ENCODE measurements at places on chromosomes 4 and X.

GRCh38 chr4:2843941-2844584 lies 419 bp downstream of the ADD1 start:
- DNase-seq, result peak; percentile 56

GRCh38 chr4:8675383-8675782 lies 82.8 kb downstream of the CPZ start:
- peak; percentile 89 for DNase-seq

GRCh38 chr4:94232519-94232918 lies 24.9 kb downstream of the SMARCAD1 start:
- DNase-seq, result no peak

DNA sequence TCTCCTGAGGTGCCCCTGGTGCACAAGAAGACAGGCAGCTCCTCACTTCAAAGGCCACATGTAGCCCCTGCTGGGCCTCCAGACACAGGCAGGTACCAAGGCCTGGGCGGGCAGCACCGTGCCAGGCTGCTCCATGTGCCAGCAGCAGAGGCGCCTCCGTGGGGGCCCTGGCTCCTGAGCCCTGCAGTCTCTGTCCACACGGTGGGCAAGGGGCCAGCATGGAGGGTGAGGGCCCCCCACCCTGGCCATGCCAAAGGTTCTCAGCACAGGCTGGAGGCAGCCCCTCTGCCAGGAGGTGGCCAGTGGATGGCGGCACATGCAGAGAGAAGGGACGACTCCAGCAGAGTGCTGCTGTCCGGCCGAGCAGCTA lies 72.6 kb downstream of the FAM53A start:
- no peak for DNase-seq

- DNase-seq, result no peak
These were observed 24.9 kb downstream of the PALLD start for GRCh38 chr4:168521721-168522120.

DNA sequence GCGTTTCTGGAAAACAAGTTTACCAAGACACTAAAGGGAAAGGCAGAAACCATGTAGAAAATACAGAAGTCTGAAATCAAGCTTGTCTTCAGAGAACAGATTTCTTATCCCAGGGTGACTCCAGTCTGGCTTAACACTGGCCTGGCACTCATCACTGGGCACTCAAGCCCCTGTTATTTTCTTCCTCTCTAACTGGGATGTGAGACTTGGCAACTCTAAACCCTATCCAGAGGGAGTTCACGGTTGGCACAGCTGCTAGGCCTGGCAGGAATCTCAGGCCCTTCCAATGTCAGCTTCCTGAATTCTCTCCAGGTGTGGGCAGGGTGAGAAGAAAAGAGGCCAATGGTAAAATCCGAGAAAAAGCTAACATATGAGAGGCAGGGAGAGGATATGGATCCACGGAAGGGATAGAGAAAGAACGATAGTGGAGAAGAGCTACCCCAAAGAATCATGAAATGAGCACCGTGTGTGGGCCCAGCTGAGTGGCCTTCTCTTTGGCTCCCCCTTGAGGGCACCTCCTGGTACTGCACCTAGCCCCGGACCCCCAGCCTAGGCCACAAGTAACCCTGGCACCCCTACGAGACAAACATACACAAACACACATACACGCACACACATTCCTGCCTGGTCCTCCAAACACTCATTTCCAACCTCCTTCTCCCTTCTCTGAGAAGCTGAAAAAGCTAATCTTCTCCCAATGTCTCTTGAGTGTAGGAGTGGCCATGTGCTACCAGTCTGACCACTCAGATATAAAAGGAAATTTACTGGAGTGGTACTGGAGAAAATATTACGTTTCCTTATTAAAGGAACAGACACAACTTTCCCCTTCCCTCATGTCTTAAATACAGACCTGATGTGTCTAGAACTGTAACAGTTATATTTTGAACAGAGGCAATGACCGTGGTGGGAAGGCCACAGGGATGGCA lies 16.6 kb upstream of the PTCHD1 start:
- DNase-seq, result peak; percentile 57

DNA sequence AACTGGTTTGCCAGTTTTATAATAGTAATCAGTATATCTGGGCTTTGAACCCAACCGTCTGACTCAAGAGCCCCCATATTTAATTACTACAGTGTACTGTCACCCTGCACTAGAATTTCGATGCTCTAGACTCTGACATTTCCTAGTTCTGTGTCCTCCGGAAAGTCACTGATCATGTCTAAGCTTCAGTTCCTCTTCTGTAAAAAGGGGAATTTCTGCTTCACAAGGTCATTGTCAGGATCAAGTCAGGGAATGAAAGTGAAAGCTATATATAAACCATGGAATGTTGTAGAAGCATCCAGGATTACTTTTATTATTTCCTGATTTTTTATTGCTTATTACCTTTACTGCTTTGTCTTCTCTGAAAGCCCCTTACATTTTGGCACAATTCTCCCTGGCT lies 4.0 kb upstream of the KCNIP4 start:
- no peak for DNase-seq

GRCh38 chrX:20654596-20655106 lies 387.9 kb upstream of the RPS6KA3 start:
- no peak for DNase-seq

- DNase-seq, result no peak
These were observed 205.0 kb upstream of the TET2 start for GRCh38 chr4:104941661-104942062.

DNA sequence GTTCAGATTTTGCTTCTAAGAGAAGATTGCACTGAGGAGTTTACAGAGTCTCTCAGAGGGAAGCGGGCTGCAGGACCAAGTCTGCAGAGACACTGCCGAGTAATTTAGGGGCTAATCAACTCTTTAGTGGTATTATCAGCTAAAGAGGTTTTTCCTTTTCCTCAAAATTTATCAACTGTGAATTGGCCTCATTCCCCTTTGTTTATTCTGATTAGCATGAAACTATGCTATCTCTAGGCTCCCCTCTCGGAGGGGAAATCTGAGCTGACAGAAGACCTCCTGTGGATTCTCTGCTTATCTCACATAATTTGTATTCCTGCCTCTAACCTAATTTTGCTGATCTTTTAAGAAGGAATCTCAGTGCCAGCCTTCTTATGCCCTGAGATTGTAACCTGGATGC lies 201.0 kb downstream of the DCTD start:
- DNase-seq, result no peak

DNA sequence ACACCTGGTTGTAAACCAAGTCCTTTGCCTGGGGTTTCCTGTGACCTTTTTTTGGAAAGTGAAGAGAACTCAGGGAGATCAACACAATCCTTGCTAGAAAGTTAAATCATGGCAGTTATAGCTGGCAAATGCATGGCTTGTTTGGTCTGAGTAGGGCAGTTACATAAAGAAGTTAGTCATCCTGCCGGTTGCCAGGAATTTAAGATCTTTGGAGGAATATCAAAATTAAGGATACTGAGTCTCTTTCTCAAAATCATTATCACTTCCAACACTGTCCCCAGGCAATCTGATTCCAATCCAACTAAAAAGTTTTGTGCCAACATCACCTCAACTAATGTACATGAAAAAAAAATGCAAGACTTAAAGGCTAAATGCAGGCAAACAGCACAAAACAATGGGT lies 40.3 kb downstream of the C4orf54 start:
- no peak for DNase-seq

- DNase-seq, result no peak
These were observed 81.6 kb downstream of the ZFX start for GRCh38 chrX:24231131-24231540.

All from WTC11 (cell line).